ENCODE measurements at places on chromosomes 1 and 21.

DNA sequence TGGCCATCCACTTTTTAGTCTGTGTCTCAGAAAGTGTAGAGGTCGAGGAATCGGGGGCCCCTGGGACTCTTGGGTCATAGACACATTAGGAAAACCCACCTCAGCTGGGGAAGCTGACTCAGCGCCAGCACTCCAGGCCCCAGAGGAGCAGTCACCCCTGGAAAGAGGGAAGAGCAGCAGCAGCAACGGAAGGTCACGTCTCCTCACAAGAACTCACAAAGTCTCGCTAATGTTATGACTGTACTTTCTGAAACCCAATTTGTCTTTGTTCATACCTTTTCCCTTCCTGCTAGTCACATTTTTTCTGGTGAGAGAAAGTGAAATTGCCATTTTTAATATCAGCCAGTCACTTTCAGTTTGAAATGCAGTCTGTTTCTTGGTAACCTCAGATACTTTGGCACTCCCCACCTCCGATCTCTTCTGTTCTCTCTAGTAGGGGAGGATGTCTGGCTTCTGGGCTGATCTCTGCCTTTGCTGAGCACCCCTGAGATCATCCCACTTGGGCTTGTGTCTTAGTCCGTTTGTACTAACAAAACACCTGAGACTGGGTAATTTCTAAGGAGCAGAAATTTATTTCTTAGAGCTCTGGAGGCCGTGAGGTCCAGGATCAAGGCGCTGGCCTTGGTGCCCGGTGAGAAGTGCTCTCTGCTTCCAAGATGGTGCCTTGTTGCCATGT lies 6.0 kb upstream of the NLRP3 start:
- DNase-seq: peak; percentile 81

GRCh38 chr1:57996400-57996799 lies 550.1 kb downstream of the OMA1 start:
- DNase-seq: no peak

DNA sequence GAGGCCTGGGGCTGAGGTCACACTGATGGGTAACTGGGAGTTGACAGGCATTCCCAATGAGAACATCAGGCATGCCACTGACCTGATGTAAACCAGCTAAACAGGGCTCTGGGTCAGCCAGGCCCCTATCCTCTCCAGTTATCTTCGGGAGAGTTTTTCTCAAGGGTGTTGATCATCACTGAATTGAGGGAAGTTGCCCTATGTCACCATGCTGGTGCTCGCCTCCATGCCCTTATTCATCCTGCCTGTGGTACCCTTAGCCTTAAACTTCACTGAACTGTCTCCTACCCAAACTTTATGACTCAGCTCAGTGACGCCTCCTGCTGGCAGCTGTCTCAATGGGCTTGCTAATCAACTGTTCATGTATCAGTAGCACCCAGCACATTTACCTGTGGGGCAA lies 80.7 kb upstream of the TNR start:
- peak; percentile 23 for DNase-seq

DNA sequence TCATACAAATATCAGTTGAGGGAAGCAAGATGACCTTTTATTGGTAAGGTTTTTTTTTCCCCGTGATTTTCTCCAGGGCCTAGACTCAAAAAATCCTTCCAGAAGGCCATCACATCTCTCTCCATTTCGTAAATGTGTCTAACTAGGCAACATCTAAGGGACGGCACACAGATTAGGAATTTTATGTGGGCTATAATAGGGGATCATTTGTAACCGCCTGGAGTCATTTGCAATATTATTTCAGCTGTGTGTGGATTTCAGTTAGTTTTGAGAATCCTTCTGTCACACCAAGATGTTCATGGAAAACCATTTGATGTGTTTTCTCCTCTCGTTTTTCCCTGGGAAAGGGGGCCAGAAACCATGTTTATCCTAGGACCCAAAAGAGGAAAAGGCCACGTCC lies 63.1 kb downstream of the ATP5PO start:
- DNase-seq: no peak

GRCh38 chr1:147586414-147586813 lies 45.1 kb downstream of the BCL9 start:
- DNase-seq: no peak

- no peak for DNase-seq
These were observed 41.2 kb upstream of the KLF17 start for GRCh38 chr1:44077421-44077820.

GRCh38 chr1:208164609-208165008 lies 79.6 kb downstream of the PLXNA2 start:
- DNase-seq: no peak

DNA sequence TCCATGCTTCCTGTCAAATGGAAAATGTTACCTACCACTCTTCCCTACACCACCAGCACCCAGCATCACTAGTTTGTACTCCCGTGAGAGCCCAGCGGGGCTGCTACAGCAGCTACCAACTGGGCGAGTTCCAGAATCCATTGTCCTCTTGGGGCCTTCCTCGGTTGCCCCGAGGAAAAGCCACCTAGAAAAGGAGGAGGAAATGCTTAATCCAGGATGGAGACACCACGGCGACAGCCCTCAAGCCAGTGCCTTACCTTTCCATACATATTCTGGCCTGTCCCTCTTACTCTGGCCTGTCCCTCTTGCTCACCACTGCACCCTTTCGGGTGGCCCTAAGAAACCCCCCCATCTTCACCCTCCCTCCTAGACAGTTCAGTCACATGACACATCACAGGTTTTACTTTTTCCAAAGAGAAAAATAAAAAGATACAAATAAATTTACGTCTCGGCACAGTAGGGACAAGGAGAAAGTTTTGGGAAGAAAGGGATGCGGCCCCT lies 478 bp downstream of the RIT1 start:
- peak; percentile 43 for DNase-seq

- no peak for DNase-seq
These were observed 27.4 kb upstream of the KCNJ15 start for GRCh38 chr21:38229260-38229877.

DNA sequence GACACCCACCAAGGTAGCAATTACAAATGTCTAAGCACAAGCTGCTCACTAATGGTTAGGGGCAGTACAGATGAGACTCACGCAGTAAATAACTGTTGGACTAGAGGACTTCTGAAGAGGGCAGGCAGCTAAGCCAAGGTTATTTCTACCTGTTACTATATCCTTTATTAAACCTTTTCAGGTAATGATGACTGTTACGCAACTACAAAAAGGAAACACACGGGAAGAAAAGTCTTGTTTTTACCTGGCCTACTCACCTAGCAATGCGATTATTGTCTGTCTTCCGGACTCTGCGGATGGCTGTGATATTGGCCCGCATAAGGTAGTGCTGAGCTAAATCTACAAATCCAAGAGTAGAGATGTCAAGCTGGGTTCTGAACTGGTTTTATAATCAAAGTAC lies 17.8 kb upstream of the VHLL start:
- DNase-seq: no peak

DNA sequence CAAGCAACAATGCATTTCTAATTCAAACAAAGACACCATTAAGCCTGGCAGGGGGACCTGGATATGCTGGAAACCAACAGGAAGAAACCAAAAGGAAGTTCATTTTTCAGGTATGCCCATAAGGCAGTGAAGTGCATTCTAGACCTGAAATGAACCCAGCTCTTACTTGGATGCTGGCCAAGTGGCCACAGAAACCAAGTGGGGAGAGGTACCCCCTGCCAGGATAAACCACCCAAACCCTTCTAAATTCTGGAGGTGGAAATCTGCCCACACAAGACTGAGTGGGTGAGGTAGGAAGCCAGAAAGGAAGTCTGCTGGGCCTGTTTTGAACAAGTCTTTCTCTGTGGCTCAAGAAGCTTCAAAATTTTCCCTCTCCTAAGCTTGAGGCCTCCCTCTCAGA lies 2.6 kb downstream of the CD5L start:
- DNase-seq: no peak

DNA sequence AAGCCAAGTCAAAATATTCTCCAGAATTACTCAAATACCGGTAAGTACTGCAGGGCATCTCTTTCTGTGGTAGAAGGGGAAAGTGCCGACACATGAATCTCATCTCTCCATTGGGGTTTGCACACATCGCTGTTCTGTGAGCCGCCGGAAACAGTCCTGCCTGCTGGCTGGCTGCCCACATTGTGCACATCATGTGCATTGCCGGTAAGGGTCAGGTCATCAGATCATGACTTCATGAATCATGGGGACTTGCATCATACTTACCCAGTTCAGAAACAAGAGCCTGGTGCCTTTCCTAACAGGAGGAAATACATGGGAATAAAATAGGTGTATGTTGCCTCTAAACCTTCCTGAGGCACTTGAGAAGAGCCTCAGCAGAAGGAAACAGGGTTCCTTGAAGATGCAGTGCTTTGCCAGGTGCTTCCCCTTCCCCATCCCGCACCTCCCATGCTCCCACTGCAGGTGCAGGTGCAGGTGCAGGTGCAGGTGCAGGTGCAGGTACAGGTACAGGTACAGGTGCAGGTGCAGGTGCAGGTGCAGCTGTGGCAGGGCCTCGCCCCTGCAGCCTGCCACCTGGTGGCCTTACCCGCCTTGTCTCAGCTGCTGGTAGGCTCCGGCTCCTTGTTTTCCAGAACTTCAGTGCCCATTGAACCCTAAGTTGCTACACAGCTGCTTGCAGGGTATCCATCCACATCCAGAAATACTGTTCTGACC lies 26.5 kb downstream of the GPR137B start:
- peak; percentile 92 for DNase-seq

- no peak for DNase-seq
These were observed 58.5 kb downstream of the STYXL2 start for GRCh38 chr1:167152192-167152876.

- DNase-seq: peak; percentile 71
These were observed 20.7 kb upstream of the MAPKAPK2 start for GRCh38 chr1:206663832-206664652.

- DNase-seq: peak; percentile 44
These were observed 38.0 kb upstream of the PPP2R5A start for GRCh38 chr1:212247179-212247721.

- DNase-seq: peak; percentile 98
These were observed 20.7 kb upstream of the MFSD2A start for GRCh38 chr1:39933956-39934941.

DNA sequence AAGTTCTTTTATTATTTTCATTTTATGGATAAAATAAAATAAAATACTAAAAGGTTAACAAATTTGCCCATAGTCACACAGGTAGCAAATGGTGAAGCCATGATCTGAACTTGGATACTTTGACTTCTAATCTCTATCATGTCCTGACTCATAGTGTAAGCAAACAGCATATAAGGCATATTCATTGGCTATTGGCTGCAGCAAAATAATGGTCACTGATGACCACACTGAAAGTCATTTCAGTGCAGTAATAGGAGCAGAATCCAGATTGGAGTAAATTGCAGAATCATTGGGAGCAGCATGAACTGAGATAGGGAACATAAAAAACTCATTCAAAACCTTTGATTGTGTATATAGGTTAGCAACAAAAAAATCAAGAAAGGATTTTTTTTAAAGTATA lies 262.9 kb downstream of the PLA2G4A start:
- no peak for DNase-seq

DNA sequence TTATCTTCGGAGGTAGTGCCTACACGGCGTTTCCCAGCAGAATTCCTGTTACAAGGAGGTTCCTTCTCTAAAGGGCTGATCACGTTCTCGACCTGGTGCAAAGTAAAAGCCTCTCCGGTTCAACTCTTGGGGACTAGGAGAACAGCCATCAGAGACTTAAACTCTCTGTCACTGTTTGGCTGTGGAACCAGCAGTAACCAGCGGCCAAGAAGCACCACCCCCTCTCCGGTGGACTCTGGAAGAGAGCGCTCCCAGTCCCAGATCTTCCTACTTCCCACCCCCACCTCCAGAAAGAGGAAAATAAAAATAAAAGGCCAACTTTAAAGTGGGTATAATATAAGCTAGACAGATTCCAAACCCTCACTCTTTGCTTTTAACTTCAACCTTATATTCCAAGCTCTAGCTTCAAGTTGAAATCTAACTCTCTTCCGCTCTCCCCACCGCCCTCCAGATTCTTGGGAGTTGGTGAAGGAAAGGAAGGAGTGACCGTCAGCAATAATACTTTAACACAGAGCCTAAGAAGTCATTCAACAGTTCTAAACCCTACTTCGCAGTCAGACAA lies 2.9 kb downstream of the BRINP3 start:
- DNase-seq: no peak

DNA sequence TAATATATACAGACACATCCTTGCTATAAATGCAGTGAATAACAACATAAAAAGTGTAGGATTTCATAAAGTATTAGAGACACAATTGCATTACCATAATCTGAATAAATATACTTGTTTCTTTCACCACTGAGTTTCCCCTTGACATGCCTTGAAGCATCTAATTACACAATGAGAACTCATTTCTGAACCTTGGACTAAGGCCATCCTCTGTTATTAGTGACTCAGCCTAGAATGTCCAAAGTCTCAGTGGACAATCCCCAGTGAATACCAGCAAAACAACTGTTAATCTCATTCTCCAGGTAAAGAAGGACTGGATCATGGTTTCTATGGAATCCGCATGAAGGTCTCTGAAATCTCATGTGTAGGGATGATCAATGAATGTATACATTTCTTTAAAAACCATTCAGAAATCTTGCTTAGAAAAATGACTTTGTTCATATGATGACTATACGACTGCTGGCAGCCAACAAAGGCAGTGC lies at the start of gene OR2L5:
OR2L5 (plus strand) TSS at position 432 of the 482 bp plus-strand sequence. CDS start 8,288 bp downstream, outside the sequence.
- DNase-seq: no peak

- DNase-seq: peak; percentile 96
These were observed 47.0 kb downstream of the MRPL39 start for GRCh38 chr21:25560271-25560685.

- no peak for DNase-seq
These were observed 3.4 kb downstream of the MAP3K7CL start for GRCh38 chr21:29133796-29134195.

GRCh38 chr1:24939675-24940193 lies 9.7 kb upstream of the RUNX3 start:
- DNase-seq: no peak

GRCh38 chr1:117735045-117735992 lies 129.5 kb downstream of the TENT5C start:
- DNase-seq: peak; percentile 57

- peak; percentile 9 for DNase-seq
These were observed 181.4 kb upstream of the KIAA0040 start for GRCh38 chr1:175373786-175374623.

GRCh38 chr1:33727310-33727709 lies 136.6 kb upstream of the HMGB4 start:
- peak; percentile 40 for DNase-seq

GRCh38 chr1:7011826-7012225 lies 226.6 kb downstream of the CAMTA1 start:
- no peak for DNase-seq

Measured in suppressor macrophage treated with lipopolysaccharide for 1 hour (primary cell).